SW 1271 (cell line): ENCODE measurements at places on chromosomes 13 and 19.

- DNase-seq: no peak
These were observed 95.9 kb downstream of the UGGT2 start for GRCh38 chr13:95957331-95957730.

DNA sequence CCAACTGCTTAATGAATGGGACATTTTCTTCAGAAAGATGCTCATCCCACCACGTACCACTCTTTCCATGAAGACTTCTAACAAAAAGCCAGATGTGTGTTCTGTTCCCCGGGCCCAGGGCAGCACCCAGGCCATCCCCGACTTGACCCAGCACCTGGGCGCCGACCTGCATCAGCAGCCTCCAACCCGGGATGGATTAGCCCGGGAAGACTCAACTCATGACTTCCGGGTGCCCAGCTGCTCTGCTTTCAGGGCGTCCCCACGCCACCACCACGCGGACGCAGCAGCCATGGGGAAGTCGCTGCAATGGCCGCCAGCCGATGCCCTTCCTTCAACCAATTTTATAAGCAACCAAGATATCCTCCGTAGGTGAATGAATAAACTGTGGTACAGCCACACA is 123.8 kb upstream of the TUBA3C start:
- DNase-seq: no peak

- DNase-seq: no peak
These were observed 70.8 kb downstream of the FNDC3A start for GRCh38 chr13:49046519-49046918.

DNA sequence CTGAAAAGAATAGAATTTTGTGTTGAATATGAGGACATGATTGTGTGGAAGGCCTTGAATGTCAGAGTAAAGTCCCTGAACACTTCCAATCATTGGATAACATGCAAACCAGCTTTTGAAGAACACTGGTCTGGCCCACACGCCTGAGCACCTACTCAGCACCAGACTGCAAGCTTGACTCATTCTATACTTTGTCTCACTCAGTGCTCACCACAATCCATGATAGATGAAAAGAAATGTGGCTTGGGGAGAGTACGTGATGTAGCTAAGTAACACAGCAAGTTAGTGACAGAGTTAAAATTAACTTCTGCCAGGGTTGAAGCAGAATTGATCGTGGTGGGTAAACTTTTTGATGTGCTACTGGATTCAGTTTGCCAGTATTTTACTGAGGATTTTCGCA is 12.0 kb downstream of the DLEU7 start:
- no peak for DNase-seq

DNA sequence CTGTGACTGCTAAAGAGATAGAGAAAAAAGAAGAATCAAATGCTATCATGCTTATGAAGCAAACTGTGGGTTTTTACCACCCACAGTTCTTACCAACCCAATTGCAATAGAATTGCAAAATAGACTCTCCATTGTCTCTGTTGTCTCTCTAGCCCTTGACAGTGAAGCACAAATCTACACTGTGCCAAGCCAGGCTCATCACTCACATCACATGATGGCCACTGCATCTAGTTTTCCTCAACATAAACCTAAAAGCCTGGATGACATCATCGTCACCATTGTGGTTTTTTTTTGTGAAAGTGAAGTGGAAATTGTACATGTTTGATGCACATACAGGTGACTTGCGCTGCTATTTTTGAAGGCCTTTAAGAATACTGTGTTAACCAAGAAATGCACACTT is 56.1 kb downstream of the KL start:
- no peak for DNase-seq

- DNase-seq: peak; percentile 73
These were observed at the start of gene ZNF579 for GRCh38 chr19:55580628-55581144. ZNF579 (minus strand) TSS chr19:55580848; CDS start chr19:55579639, 1,209 bp downstream.

DNA sequence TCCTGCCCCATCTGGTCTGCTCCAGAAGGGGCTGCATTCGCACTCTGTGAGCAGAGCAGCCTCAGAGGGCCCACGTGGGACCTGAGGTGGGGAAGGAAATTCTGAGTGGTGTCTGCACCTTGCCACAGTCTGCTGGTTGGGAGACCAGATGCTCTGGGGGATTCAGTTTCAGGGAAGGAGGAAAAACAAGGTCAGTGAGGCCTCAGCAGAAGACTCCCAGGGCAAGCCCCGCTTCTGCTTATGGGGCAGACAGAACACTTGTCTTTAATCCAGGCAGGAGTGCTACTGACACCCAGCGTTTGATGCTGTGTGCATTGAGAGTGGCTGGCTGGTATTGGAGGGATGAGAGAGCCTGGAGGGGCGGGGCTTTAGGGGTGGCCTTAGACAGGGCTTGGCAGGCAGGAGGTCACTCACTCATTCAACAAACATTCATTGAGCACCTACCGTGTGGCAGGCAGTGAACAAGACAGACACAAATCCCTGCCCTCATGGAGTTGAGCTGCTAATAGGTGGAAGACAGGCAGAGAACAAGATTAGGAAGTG is 4.9 kb upstream of the CLEC17A start:
- DNase-seq: no peak

GRCh38 chr13:38308736-38309135 is 40.9 kb upstream of the UFM1 start:
- no peak for DNase-seq

DNA sequence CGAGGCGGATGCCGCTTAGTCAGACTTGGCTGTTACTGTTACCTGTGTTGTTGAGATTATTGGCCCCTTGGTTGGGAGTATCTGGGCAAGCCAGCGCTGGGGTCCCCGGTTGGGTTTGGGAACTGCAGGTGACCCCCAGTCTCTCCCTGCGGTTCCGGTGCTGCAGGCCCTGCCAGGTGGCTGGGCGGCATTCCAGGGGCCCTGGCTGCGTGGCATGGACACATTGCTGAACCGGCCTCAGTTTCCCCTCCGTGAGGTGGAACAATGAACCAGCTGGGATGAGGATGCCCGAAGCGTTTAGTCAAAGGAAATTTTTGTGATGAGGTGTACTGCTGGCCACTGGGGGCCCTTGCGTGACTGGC is 538 bp downstream of the B3GNT3 start:
- no peak for DNase-seq

GRCh38 chr19:21604351-21604926 is 99.0 kb downstream of the ZNF429 start:
- DNase-seq: peak; percentile 30

DNA sequence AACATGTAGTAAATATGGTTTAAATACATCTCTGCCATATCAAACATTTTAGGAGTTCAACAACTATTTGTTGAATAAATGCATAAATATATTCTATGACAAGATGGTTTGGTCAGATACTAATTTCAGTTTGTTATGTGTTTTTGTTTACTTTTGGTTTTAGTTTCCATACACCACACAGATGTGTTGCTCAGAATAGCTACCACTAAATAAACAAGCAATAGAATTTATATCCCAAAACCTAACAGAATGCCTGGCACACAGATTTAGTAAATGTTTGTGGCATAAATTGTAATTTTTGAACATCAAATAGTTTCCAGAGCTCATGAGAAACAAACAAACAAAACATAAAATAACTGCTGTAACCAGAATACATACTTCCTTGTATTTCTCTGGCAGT is 126.8 kb upstream of the ATXN8OS start:
- no peak for DNase-seq
